ENCODE measurements at places on chromosomes 1 and 21. TPM values are rescaled to one million over a fixed set of nuclear protein-coding genes. Genes with fewer than 3 reads are reported as not detected.
A peak's percentile ranks its signal among the peaks of the same experiment; 100 is the strongest.

DNA sequence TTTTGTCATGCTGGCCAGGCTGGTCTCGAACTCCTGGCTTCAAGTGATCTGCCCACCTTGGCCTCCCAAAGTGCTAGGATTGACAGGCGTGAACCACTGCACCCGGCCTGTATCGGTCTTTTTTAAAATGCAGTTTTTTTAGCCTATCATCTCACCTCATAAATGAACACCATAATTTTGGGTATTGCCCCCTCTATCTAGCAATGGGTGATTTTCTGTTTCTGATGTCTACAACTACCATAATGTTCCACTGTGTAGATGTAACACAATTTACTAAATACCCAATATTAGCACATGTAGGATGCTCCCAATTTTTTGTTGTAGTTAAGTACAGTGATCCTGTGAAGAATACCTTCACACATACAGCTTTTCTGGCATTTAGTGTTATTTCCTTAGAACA, 2.0 kb upstream of the CAMTA1 start:
- DNase-seq, result no peak

GRCh38 chr1:100440075-100440809, 87.9 kb downstream of the CDC14A start:
- DNase-seq, result no peak

DNA sequence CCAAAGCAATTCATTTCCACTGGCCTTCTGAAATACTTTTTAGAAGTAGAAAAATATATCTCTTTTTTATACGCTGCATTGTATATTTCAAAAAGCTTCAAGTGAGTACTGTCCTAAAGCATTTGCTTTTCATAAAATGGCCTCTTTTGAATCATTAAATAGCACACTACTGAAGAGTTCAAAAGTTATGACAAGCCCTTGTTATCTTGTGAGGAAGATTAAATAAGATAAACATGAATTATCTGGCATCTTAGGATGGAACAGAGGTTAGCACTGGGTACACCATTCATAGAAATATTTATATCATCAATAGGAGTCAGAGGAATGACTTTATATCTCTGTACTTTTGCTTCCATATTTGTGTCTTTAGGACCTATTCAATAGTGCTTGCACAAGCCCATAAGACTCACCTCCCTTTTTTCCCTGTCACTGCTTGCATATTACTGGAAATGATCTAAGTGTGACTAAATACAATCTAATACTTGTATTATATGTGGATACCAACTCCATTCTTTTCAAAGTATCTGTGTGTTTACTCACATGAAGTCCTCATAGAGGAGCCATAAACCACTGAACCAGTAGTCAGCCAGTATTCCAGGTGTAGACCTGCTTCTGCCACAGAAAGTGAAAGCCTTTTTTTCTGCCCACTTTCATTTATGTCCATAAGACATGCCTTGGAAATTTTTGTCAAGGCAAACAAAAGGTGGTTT, 274.2 kb upstream of the C1orf105 start:
- DNase-seq, result no peak

DNA sequence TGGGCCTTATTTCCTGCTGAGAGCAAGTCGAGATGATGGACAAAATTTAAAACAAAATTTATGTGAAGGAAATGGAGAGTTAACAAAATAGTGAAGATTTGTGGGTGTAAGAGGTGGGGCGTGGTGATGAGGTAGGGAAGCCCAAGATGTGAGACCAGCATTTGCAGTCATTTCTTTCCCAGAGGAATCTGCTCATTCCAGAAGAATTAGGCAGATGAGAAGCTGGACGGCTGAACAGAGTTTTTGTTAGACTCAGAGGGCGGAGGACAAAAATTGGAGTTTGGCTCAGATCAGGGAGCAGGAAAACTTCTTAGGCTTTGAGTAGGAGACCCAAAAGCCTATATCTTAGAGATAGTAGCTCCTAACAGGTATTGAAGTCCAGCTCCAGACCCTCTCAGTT, 65.3 kb downstream of the CAMTA1 start:
- DNase-seq, result no peak

The OR2M3 gene
- 0.03 TPM for polyA plus RNA-seq

DNA sequence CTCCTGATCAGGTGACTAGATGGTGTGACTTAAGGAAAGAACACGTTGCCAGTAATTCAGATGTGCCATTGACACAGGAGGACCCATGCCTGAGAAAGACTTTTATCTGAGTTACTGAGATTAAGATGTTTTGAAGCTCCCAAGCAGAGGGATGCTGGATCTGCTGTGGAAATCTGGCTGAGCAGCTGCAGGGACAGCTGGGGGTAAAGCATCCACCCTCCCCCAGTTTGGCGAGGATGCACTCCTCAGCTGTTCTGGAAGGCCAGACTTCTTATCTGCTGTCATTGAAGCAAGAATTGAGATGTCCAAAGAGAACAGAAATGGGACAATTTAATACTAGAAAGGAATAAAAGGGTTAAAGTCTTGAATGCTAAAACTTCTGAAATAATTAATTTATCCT, 25.7 kb downstream of the TTC3 start:
- no peak for DNase-seq

DNA sequence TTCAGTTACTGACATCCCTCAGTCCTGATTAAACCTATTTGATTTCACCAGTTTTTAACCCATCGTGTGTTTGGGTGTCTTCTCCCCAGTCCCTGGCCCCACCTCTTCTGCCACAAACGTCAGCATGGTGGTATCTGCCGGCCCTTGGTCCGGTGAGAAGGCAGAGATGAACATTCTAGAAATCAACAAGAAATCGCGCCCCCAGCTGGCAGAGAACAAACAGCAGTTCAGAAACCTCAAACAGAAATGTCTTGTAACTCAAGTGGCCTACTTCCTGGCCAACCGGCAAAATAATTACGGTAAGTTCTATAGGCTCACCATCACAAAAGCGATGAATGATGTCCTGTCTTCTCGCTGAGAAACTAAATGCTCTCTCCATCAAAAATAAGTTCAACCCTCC, 28.7 kb downstream of the NBPF3 start:
- no peak for DNase-seq

DNA sequence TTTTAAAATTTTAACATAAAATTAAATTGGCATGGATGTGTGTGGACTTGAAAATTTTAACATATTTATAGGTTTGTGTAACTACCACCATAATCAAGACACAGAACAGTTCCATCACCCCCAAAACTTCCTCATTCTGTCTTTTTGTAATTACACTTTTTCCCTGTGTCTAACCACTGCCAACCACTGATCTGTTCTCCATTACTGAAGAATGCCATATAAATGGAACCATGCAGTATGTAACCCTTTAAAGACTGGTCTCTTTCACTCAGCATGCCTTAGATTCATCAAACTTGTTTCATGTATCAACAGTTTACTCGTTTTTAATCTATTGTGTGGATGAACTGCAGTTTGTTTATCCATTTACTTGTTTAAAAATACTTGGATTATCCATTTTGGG, 13.0 kb upstream of the AHCYL1 start:
- no peak for DNase-seq

The NR0B2 gene
- polyA plus RNA-seq, result not detected

DNA sequence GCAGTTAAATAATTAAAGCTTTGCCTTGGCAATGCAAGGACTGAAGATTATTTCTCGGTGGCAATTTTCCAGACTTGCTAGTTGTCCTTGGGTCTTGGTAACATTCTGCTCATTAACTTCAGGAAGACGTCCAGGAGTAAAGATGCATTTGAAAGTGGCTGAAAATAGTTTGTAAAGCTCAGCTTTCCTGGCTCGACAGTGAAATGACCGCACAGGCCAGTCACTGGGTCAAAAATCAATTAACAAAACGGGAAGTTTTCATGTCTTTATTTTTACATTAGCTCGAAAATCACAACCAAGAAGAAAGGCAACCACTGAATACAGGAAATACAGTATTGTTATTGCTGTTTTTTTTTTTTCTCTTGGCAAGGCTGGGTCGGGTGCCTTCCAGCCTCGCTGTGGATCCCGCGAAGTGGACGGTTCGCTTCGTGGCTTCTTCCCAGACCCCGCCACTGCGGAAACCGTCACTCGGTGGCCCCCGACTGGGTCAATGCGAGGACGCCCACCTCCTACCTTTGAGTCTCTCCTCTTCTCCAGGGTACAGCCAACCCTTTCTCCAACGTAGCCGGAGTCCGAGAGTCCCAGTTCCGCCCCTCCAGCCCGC, 479 bp upstream of the SNX7 start:
- no peak for DNase-seq

DNA sequence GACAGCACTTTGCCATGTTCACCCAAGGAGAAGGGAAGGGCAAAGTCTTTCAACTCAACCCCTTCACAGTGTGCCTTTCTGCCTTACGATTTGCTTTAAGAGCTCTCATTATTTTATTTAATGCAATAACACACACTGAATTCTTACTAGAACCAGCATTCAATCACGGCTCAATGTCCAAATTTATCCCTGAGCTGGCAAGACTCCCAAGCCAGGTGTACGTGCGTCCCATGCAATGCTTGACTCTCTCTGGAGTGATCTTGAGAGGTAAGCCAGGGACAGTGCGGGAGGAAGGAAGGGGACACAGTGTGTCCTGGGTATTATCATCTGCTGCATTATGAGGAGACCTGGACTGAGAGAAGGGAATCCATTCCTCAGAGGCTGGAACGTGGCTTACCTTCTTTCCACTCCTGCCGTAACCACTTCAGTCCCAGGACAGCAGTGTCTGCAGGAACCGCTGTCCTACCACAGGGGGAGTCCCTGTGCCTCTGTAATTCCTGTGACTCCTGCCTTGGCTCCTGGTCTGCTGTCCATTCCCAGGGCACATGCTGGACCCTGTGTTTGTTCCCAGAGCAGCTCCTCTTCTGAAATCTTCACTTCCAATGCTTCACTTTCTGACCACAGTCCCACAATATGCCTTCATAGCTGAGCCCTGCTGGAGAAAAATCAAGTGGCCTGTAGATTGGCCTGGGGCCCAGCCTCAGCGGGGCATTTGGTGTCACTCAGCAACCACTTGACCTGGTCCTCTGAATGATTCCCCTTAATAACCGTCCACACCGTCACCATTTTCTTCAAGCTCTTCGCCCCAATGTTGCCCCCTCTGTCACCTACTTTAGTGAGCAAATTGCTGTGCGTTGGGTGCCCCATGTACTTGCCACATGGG, 28.6 kb upstream of the STUM start:
- DNase-seq, result no peak

GRCh38 chr1:201482755-201483154, 13.8 kb upstream of the PHLDA3 start:
- no peak for DNase-seq

- DNase-seq, result no peak
Measured at GRCh38 chr1:39872698-39873097, 10.6 kb downstream of the TRIT1 start.

DNA sequence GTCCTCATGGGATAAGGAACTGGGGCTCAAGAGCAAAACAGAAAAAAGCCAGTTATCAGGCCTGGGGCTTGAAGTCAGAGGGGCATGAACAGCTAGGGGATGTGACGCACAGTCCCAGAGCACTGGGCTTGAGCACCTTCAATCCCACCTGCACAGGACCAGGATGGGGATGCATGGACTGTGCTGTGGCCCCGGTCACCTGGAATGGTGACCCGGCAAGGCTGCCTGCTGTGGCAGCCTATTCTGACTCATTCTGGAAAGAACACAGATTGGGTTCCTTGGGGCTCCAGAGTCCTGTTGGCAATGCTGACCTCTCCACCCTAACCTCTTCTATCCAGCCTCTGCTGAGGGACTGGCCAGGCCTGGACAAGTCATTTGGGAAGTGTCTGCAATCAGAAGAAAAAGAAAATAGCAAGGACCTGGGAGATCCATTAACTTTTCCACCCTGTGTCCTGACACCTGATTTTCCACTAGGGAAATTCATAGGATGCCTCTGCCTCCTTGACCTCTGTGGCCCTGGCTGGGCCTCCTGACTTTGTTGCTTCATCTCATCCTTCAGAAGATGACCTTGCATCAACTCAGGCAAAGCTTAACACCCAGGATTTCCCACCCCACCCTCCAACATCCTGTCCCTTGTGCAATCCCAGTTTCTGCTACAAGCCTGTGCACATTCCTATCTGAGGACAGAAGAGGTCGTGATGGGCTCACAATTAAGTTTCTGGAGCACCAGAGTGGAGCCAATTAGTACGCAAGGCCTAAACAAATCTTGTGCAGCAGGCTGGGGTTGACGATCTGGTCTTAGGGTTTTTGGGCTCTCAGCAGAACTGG, 17.9 kb upstream of the FMOD start:
- DNase-seq, result no peak

GRCh38 chr21:19433623-19434022, 1030.0 kb upstream of the TMPRSS15 start:
- DNase-seq, result no peak

DNA sequence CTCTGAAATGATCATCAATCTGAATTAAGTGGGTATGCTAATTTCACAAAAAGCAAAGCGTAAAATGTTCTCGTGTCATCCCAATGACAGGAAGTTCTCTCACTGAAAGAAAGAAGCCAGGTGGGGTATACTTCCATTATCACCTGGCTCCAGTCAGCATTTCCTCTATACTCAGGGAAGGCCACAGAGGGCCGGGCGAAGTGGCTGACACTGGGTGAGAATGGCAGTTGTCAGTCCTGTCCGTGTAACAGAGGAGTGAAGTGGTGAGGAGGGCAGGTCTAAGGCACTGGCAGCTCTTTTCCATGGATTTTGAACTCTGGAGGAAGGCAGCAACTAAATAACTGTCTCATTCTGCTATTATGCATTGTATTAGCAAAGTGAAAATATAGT, 60.4 kb downstream of the CAPN2 start:
- no peak for DNase-seq

DNA sequence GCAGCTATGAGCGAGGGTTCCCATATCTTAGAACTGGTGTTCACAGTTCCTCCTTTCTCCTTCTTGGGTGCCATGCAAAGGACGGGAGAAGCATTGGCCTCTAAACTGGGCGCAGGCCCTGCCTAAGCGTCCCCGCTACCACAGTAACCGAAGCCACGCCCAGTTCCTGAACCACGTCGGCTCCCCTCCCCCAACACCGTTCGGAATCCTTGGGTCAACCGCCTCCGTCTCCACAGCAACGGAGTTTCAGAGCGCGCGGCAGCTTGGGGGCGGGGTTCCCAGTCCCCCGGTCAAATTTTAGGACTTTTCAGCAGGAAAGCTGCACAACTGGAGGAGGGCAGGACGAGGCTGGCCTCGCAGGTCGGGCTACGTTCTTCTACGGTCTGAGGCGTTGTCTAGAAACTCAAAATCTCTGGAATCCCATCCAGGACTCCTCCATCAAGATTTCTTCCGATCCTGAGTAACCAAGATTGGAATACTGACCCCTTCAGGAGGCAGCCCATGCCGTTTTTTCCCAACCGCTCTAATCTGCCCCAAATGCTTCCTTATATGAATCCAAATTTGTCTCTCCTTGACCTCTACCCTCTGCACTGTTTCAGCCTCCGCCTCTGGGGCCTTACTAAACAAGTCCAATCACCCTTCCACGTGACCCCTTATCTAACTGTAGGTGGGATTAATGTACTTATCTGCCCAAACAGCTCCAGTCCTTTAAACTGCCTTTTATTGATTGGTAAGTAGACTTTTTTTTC, at the start of gene SPAG17:
SPAG17 (minus strand) TSS at position 145 of the 749 bp plus-strand sequence; CDS start at position 74, 71 bp downstream.
- peak; percentile 84 for DNase-seq

The PCP4L1 gene
- 0.23 TPM for polyA plus RNA-seq

The RAB42 gene
- polyA plus RNA-seq, result 7.0 TPM
